ENCODE measurements at places on chromosomes 2 and 18.

GRCh38 chr2:98149333-98149697 is 62.3 kb downstream of the VWA3B start:
- DNase-seq: no peak

DNA sequence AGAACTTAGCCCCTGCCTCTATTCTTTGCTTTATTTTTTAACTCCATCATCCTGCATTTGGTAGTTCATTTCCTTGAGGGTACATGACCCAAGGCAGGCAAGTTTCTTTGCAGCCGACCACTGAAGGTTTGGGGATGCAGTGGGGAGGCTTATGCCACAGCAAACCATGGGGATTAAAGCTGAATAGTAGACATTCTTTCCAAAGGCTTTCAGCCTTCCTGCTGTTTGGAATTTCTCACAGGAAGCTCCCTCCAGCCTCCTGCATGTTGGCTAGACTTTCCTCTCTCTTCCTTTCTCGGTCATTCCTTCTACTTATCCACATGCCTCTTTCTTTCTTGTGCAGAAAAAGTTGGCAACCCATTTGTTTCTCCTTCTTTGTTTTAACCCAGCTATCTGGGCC is 77.3 kb downstream of the SOCS6 start:
- no peak for DNase-seq

- DNase-seq: no peak
These were observed 68.3 kb downstream of the TNS1 start for GRCh38 chr2:217934321-217935131.

- DNase-seq: no peak
These were observed 777.4 kb downstream of the DSC3 start for GRCh38 chr18:30265190-30265589.

GRCh38 chr18:61459896-61460648 is 126.8 kb downstream of the CDH20 start:
- no peak for DNase-seq

- DNase-seq: no peak
These were observed 32.2 kb downstream of the ZNF532 start for GRCh38 chr18:58896734-58897508.

- no peak for DNase-seq
These were observed 61.2 kb downstream of the MOGAT1 start for GRCh38 chr2:222732489-222733178.

GRCh38 chr18:23967321-23968089 is 47.0 kb upstream of the TTC39C start:
- no peak for DNase-seq

DNA sequence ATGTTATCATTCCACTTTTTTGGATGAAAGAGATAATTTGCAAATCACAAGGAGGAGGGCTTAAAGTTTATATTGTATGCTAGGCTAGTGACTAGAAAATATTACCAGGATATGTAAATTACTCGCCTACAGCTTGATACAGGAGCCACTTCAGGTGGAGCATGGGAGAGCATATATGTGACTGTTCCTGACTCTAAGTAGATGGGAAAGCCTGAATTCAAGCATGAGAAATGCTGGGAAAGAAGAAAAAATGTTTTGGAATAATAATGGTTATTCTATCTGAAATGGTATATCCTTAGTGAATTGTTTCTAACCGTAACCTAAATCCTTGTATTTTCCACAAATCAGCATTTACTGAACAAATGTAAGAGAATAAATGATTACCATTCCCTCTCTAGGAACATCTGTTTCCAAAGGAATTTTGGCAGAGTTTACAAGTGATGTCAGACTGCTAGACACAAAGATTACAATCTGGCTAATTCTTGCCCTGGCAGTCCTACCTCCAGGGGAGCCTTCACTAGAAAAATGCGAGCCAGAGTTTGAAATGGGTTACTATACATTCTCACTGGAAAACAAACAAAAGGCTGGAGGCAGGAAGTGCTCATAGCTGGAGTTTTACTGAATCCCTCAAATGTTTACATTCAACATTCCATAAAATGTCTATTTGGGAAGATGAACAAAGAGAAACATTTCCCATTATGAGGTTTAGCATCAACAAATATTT is 129.4 kb upstream of the MAPRE2 start:
- no peak for DNase-seq

- no peak for DNase-seq
These were observed 7.7 kb downstream of the ZSCAN30 start for GRCh38 chr18:35282353-35282752.

DNA sequence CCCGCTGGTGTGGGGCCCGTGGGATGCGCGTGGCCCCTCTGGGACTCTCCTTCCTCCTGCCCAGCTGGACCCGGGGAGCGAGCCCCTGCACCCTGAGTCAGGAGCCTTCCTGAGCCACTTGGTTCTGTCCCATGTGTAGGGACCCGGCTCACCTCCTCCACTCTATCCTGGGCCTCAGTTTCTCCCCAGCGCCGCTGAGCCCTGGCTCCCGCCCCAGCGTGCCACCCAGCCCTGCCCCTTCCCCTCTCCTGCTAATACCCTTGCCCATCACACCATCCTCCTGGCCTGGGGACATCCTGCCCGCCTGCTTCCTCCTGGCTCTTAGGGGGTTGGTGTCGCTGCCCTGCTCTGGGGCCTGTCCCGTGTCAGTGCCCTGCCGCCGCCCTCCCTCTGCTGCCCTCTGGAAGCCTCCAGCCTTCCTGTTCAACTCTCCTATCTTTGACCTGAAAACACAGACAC is 24.8 kb downstream of the GPC1 start:
- no peak for DNase-seq

DNA sequence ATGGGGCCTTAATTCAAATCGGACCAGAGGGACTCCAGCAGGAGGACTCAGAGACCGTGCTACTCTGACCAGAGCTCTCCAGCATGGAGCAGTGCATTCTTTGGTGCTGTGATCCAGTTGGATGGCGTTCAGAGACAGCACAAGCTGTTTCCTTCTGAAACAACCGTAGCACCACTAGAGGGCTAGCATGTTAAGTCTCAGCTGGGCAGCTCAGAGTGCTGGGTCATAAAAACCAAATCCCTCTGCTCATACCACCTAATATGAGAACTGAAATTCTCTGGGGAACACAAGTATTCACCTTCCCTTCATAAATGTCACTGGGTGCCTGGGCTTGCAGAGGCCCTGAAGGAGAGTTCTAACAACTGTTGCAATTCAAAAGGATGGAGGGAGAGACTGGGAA is 97.7 kb upstream of the TFCP2L1 start:
- DNase-seq: no peak

- DNase-seq: no peak
These were observed 72.0 kb downstream of the DOCK10 start for GRCh38 chr2:224970311-224970710.

GRCh38 chr2:189109921-189110397 is 69.6 kb downstream of the COL5A2 start:
- DNase-seq: no peak

DNA sequence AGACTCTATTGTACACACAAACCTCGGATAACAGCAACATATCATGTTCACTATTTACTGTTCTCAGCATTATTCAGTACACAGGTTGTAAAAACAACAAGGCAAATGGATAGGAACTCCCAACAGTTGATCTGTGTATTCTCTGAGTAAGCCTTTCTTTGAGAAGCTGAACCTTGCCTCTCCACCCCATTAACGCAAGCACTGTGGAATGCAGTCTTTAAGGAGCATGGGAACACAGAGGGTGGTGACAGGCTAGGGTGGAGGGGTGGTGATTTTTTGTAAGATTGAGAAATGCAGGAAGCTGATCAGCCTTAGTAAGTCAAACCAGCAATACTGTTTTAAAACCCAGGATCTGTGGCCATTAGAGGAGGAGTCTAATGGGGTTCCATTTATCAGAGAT is 19.6 kb upstream of the SERPINB11 start:
- no peak for DNase-seq

- no peak for DNase-seq
These were observed 46.4 kb downstream of the HS1BP3 start for GRCh38 chr2:20604401-20604911.

- DNase-seq: no peak
These were observed 30.9 kb upstream of the IL1R2 start for GRCh38 chr2:101960819-101961337.

DNA sequence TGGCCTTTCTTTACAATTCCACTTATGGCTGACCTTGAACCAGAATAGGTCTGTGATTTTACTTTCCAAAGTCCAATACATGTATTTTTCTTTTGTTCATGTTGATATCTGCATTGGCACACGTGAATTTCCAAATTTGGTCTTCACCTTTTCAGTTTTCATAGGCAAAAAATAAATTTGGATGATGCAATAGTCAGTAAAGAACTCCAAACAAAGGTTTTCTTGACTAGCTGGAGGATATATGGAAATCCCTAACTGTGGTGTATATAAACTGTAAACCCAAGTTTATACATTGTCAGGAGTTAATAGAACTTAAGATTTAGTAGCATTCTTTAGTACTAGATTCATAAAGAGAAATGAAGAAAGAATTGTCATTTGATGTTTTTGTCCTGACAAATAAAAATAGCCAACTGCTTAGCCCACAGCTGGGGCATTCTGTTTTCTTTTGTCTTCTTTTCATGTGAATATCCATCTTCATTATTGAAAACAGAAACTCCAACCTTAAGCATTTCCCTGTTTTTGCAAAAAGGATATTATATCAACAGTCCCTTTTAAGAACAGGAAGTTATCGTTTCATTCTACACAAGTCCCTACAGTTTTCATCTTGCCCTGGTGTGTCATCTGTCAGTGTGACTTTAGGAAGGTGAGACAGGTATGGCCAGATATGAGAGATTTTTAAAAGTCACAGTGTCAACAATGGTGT is 132.9 kb downstream of the BCL2 start:
- DNase-seq: no peak

- no peak for DNase-seq
These were observed 131.4 kb upstream of the SLC1A4 start for GRCh38 chr2:64857581-64858471.

- DNase-seq: no peak
These were observed 2.9 kb downstream of the FN1 start for GRCh38 chr2:215432759-215433594.

- no peak for DNase-seq
These were observed 12.8 kb downstream of the EPG5 start for GRCh38 chr18:45954070-45954934.

DNA sequence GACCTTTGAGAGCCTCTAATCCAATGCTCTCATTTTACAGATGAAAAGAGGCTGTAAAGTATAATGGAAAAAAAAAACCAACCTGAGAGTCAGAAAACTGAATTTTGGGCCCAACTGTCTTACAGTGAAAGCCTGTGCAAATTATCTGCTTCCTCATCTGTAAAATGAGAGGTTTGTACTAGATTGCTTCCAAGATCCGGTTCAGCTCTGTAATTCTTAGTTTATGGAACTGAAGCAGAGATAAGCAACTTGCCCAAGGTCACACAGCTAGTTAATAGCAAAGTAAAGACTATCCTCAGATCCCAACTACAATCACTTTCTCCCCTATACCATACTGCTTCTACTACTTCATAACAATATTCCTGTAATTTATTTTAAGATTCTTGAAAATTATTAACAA is 6.3 kb downstream of the TLK1 start:
- no peak for DNase-seq

DNA sequence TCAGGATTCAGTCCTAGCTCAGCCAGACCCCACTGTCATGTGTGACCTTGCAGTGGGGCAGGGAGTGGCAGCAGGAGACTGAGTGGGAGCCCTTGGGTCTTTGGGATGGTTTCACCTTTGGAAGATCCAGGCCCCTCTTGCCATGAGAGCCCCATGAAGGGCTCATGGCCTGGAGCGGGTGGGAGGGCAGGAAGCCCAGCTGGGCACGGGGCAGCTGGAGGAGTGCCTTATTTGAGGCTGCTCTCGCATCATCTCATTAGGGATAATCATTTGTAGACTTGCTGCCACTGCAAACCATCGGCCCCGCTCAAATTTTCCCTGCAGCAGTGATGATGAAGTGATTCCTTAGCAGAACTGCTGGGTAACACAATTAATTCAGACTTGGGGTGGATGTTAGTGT is 73.9 kb downstream of the TGOLN2 start:
- no peak for DNase-seq

- no peak for DNase-seq
These were observed 23.8 kb downstream of the ANKAR start for GRCh38 chr2:189698020-189698887.

DNA sequence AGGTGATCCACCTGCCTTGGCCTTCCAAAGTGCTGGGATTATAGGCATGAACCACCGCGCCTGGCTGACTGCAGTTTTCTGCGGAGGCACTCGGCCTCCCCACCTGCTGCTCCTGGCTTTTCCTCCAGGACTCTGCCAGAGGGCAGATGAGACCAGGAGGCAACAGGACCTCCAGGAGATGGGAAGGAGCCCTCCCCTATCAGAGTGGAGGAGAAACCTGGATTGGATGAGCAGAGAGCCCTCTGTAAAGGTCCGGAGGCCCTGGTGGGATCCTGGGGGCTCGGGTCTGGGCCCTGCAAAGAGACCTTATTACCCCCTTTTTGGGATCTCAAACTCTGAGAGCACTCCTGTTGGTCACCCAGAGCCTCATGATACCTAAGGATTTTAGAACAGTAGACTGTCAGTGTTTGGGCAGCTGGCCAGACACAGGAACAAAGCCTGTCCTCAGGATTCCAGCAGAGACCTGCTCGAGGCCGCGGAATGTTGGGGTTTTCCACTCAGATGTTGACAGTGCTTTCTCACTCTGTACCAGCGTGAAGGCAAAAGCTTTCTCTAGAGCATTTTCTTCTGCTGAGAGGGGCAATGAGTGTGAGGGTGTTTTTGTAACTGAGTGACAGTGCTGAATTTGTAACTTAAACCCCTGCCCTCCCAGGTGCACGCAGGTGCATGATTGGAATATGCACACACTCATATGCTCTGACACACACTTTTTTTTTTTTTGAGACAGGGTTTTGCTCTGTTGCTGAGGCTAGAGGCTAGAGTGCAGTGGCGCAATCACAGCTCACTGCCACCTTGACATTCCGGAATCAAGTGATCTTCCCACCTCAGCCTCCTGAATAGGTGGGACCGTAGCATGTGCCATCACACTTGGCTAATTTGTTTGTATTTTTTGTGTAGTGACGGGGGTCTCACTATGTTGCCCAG is 48.4 kb downstream of the NPPC start:
- no peak for DNase-seq

DNA sequence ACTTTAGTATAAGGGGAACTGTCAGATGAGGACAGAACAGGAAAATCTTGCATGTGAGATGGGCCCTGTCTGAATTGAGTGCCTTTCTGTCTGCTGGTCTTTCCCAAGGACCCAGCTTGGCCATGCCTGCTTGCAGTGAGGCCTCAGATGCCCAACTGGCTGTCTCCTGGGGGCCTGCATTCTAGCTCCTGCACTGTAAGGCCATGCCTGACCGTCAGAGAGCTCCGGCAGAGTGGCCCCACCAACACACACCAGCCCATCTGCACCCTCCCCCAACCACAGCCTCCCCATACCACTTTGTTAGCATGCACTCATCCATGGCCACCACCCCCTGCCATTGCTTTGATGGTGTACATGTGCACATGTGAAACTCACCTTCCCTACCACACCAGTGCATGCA is 190.4 kb upstream of the RPRM start:
- DNase-seq: no peak

DNA sequence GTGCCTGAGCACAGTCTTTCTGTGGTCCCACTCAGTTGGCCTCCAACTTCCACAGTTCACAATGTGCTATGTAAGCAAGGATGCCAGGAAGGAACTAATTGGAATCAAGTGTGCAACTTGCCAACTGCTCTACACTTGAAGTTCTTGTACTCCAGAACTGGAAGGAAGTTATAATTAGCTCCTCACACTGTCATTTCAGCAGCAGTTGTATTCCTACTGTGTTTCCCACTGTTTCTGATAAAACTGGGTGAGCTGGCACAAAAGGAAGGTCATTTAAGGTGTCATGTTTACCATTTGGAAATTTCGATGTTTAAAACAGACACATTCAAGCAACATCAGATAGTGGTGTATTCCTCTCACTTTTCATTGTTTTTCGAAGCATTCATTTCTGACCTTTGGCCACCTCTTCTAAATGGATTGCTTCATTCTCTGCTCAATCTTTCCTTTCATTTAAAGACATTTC is 84.2 kb downstream of the ANTXR1 start:
- no peak for DNase-seq
